ENCODE measurements at places on chromosomes 4 and X.

DNA sequence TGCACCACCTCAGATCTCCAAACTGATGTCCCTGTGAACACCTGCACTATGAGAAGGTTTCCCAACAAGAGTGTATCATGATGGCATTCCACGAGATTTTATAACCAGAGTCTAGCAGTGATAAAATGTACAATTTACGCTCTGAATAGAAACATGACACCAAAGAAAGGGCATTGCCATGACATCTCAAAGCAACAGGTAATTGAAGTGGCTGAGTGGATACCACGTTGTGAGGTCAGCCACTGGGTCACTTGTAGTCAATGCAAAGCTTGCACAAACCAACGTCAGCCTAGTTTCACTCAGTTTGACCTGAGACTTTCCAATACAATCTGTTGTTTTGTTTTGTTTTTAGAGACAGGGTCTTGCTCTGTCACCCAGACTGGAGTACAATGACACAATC lies 15.0 kb upstream of the SLC25A5 start:
- no peak for DNase-seq

DNA sequence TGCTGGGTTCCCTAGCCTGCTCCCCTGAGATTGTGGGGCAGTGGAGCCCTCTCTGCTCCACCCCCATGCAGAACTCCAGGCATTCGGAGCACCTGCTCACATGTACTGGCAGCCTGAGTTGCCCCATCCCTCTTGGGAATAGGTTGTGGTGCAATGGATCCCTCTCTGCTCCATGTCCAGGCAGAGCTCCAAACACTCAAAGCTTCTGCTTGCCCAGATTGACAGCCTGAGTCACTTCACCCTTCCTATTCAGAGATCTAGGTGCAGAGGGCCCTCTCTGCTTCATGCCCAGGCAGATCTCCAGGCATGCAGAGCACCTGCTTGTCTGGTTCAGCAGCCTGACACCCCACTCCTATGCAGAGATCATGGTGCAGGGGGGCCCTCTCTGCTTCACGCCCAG lies 18.6 kb upstream of the TEX13B start:
- no peak for DNase-seq

DNA sequence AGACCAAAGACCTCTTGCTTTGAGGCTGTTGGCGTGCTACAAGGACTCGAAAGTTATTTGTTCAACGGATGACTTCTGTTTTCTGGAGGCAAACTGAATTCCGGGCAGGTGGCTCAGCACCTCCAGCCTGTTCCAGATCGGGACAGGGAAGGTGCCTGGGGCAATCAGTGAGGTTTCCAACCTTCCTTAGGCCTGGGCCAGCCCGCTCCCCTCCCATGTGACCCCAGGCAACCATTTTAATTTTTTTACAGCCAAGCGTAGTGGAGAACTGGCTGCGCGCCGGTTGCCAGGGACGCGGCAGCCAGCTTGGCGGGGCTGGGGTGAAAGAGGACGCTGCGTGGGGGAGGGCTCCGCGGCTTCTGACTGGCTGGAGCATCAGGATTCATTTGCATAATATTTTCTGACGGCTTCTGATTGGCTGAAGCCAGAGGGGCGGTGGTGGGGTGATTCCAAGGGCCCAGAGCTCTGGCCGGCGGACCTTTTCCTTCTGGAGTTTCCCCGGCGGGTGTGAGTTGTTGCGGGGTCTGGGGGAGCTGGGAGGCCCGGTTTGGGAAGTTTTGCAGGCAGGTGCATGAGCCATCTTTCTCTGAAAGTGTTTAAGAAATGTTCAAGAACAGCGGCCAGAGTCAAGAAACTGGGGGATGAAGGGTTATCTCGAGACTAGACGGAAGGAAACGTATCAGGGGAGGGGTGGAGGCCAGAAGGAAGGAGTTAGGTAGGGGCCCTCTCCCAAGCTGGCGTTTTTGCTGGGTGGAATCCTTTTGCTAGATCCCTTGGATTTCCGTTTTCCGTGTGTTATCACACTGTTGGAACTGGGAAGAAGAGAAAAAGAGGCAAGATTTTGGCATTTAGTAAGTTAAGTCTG lies at the start of gene MID1IP1:
Gene MID1IP1 (plus strand): TSS at position 479 of the 865 bp plus-strand sequence. CDS start 3,488 bp downstream, outside the sequence.
- DNase-seq = peak; percentile 91

DNA sequence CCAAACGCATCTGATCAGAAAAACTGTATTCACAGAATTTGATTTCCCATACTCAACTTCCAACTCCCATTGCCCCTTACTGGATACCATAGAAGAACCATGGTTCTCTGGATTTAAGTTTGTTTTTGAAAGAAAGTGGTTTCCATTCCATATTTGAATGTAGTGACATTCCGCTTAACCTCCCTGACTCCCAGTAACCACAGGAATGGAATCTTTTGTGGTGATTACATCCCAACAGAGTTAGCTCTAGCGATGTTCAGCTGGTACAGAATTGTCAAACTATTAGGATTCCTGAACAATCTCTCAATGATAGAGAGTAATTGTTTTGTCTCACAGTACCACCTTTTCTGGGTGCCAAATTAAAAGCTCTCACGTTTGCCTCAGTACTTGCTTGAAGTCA lies 1.7 kb downstream of the NUDT10 start:
- DNase-seq = no peak

DNA sequence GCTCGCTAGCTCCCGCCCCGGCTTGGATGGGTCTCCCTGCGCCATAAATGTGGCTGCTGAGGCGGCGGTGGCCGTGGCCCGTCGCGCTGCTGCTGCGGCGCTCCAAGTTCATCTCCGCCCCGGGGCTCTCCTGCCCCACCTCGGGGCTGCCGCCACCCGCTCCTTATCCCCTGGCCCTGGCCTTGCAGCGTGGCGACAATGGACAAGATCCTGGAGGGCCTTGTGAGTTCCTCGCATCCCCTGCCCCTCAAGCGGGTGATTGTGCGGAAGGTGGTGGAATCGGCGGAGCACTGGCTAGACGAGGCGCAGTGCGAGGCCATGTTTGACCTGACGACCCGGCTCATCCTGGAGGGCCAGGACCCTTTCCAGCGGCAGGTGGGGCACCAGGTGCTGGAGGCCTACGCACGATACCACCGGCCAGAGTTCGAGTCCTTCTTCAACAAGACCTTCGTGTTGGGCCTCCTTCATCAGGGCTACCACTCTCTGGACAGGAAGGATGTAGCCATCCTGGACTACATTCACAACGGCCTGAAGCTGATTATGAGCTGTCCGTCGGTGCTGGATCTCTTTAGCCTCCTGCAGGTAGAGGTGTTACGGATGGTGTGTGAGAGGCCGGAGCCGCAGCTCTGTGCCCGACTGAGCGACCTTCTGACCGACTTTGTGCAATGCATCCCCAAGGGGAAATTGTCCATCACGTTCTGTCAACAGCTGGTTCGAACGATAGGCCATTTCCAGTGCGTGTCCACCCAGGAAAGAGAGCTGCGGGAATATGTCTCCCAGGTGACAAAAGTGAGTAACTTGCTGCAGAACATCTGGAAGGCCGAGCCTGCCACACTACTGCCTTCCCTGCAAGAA lies 763 bp downstream of the USP38 start:
- DNase-seq = peak; percentile 80

DNA sequence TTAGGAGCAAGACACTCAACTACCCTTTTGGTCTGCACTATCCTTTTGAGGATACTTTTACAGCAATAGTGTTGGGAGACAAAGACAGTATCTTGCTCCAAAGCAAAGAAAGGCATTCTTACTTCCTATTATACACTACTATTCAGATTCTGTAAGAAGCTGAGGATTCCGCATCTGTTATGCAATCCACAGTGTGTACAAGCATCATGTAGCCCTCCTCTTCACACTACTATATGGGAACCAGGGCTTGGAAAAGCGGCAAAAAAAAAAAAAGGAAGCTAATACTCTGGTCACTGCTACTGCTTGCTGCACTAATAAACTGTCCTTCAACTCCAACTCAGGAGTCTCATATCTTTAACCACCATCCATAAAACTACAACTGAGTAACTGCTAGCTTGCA lies 59.1 kb downstream of the FBXW7 start:
- no peak for DNase-seq

GRCh38 chr4:47662975-47663374 lies 174.9 kb downstream of the CORIN start:
- no peak for DNase-seq

GRCh38 chrX:97524340-97524739 lies 640.6 kb downstream of the RPA4 start:
- DNase-seq = no peak

DNA sequence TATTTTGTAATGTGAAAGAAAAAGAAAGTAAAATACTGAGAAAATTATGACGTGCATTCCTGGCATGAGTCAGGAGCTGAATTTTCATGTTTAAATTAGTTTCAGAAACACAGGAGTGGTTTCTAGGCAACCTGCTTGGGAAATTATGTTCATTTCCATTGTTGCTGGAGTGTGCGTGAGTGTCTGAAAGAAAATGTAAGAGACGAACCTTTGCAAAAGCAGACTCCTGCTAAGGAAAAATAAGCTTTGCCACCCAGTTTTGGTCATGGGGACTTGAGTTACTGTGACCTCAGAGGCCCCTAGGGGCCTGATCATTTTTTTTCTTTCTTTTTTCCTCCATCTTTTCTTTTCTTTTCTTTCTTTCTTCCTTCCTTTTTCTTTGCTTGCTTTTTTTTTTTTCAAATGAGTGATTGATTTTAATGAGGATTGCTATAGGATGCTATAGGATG lies 18.8 kb upstream of the CHRNA9 start:
- no peak for DNase-seq

DNA sequence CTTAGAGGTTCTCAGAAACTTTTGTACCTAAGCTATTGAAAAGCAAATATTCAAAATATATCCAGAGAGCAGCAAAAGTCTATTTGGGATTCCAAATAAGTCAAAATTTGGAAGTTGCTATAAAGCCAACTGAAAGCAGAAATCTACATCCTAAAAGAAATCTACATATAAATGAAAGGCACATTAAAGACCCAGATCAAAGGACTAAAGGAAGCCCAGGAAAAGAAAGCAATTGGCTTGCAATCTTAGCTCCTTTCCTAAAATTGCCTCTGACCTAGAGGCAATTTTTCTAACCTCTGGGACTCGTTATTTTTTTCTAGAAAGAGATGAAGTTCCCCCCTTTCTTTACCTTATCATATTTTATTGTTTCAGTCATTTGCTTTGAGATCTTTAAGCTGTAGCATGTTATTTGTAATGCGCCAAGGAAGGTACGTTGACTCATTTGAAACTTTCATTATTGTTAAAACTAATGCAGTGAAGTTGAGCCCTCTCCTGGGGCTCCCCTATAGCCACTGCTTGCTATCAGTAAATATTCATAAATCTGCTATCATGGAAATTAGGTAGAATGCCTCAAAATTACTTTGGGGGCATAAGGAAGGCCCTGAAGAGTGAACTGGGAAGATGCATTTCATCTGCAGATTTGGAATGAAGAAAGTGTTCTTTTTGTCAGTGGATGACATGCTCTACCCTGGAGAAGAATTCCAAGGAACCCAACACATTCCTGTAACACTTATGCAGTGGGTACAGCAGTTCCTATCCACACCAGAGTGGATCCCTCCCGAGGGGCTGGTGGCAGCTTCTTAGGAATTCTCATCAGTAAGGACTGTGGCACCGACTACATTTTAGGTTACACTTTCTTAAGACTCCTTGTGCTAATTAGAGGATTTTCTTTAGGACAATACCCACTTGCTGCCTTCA lies 177.8 kb upstream of the IGFBP7 start:
- DNase-seq = no peak

Measured in spleen (tissue), 13 donors.